ENCODE measurements at places on chromosomes 3 and 15.

GRCh38 chr15:72792431-72792830 is 8.9 kb upstream of the ADPGK start:
- no peak for DNase-seq

GRCh38 chr15:56052395-56053045 is 59.1 kb upstream of the NEDD4 start:
- DNase-seq: no peak

DNA sequence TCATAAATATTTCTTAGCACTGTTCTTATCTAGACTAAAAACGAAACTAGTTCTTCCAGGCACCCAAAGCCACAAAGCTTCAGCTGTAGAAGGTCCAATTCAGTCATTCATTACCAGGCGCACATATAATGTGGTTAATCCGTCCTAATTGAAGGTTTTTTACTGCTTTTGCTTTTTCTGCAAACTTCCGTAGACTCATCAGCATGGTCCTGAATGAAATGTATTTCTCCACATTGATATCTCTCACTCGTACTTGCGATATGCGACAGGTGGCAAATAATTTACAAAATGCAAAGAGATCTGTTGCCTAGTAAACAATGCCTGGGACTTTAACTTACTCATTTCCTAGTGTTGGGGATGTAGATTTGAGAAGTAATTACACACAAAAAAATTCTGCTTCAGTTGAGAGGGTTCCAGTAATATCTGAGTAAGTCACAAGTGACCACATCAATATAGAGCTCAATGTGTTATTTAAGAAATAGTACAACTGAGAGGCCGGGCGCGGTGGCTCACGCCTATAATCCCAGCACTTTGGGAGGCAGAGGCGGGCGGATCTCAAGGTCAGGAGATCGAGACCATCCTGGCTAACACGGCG is 75.0 kb upstream of the MBNL1 start:
- peak; percentile 34 for DNase-seq

DNA sequence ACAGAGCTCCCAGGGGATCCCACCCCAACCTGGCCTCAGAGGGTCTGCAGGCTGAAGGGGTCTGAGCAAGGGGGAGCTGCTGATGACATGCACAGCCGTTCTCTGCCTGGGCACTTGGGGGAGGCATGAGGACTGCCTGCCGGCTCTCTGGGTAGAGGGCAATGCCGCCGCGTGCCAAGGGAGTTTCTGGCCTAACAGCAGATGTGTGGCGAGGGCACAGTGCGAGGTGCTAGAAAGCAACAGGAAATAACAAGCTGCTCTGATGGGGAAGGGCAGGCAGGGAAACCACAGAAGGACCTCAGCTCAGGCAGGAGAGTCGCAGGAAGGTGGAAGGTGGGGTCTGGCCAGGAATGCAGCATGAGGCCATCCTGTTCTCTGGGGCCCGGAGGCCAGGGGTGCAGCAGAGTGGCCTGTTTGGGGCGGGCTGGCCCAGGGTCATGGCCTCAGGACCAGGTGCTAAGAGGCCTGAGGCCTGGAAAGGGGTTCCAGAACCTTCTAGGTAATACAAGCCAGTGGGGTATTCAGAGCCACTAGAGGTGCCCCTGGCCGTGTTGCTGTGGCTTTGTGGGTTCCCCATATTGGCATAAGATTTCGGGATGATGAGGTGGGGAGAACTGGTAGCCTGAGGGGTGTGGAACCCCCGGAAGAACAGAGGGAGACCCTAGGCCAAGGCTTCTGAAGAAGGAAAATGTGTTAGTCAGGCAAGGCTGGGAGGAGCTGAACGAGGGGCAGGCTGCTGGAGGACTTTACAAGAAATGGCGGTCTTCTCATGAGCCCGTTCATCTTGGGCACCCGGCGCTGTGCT is 41.2 kb downstream of the RGMA start:
- no peak for DNase-seq

GRCh38 chr3:62686503-62687294 is 188.5 kb downstream of the CADPS start:
- DNase-seq: no peak

DNA sequence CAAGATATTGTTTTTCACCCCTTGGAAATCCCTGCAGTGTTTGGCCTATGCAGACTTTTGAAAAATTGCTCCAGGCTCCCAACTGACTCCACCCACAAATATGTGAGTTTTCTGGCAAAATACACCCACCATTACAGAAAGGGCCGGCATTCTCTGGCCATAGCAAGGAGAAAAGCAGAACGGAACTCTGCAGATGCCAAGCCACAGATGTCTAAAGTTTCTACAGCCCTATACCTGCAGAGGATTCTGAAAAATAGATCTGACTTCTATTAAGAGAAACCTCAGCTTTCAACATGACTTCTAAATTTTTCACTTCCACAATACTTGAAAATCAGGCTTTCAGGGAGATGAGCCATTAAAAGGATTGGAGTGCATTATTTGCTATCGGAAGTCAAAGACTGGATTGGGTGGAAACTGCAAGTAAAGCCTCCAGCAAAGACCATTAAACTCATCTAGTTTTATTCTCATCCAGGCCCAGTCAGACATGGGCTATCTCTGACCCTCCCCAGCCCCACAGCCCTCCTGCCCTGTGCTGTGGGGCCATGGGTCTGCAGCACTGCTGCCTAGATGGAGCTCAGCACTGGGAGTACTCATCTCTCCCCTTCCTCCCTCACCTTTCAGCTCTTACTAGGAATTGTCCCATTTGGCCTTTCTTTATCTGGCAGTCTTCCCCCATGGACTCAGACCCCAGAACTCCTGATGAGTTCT is 243.1 kb upstream of the GOLGA6L4 start:
- DNase-seq: no peak

- no peak for DNase-seq
These were observed 44.4 kb upstream of the PSMD6 start for GRCh38 chr3:64067506-64068346.

DNA sequence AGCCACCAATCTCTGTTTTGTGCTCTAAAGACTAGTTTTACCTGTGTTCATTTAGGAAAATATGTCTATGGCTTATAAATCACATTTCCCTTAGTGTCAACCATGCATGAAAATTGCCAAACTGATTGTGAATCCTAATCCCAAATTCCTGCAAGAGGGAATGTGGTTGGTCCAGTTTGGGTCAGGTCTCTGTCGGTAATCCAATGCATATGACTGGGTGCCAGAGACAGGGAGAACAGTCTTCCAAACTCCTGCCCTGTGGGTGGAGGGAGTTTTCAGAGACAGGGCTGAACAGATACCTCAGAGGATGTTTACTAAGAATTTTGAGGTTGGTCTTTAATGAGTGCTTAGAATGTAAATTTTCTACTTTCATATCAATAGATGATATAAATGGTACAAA is 300.5 kb upstream of the ARL6 start:
- DNase-seq: no peak

GRCh38 chr15:59170295-59171066 is 36.2 kb upstream of the LDHAL6B start:
- DNase-seq: no peak

- no peak for DNase-seq
These were observed 96.5 kb upstream of the PHLDB2 start for GRCh38 chr3:111762537-111762936.

- no peak for DNase-seq
These were observed 100.7 kb downstream of the SHOX2 start for GRCh38 chr3:158005391-158006100.

DNA sequence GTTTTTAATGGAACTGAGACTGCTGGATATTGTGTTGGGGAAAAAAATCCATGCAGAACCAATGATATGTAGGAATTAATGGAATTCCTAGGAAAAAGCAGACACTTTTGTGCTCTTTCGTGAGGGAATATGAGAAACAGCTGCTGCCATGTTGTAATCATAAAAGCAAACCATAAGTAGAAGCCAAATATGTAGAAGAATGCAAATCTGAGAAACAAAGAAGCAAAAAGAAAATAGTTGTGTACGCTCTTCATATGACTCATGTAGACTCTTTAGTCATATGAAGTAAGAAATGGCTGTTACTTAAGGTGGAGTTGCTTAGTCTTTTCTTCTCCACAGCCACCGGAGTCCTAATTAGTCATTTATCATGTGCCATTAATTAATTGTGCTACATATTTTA is 298.6 kb upstream of the ZNF717 start:
- no peak for DNase-seq

GRCh38 chr3:83003917-83004316 is 1242.5 kb upstream of the GBE1 start:
- DNase-seq: no peak

DNA sequence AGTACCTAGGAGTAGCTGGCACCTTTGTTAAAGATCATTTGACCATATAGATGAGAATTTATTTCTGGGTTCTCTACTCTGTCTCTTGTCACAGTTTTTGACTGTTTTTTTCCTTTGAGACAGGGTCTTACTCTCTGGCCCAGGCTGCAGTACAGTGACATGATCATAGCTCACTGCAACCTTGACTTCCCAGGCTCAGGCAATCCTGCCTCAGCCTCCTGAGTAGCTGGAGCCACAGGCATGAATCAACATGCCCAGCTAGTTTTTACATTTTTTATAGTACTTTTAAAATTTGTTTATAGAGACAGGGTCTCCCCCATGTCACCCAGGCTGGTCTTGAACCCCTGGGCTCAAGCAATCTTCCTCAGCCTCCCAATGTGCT is 45.0 kb downstream of the BCL2L10 start:
- DNase-seq: no peak

DNA sequence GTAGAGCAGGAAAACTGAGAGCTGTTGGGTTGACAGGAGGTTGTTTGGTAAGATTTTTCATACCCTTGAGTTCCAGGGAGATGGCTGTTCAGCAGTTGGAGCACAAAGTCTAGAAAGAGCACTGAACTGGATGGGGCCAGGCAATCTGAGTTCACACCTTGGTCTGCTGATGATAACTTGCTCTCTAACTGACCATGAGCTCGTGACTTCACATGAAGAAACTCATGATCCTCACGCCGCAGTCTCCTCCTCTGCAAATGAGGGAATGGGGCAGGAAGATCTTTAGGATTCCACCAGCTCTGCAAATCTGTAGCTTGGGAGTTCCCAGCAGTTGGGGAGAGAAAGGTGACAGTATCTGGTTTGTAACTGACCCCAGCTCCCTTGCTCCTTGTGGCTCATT is 33.7 kb downstream of the CORO2B start:
- DNase-seq: no peak

GRCh38 chr15:90165659-90166489 is 35.3 kb upstream of the SEMA4B start:
- peak; percentile 59 for DNase-seq

GRCh38 chr15:69647142-69647513 is 194.5 kb downstream of the RPLP1 start:
- no peak for DNase-seq

DNA sequence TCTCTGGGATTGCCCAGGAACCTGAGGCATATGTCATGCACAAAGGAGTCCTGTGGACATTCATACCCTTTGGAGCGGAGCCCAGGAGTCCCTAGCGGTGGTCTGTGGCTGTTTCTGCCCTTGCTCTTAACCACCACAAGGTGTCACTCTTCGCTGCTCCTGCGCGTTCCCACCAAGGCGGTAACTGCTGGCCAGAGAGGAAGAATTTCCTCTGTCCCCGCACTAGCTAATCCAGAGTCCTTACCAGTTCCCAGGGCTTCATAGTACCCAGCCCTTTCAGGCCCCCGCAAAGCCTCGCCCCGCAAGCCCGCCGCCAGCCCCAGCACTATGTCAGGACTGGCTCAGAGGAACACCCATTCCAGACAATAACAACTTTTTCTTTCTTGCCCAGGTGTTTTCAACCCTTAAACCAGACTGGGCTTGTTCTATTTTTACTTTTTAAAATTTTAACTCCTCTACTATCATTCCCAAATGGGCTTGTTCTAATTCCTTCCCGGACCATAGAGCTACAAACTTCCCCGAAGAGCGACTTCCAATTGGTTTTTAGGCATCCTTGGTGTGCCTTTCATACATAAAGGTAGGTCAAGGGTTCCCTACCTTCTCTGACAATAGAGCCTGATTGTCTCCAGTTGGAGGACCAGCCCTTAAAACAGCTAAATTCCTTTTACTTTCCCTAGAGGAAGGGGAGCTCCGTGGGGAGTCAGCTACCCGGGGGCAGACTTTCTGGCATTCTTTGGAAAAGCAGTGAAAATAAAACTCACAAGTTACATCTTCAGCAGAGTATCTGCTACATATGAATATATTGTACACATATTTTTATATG is 31.8 kb upstream of the ZNF774 start:
- peak; percentile 70 for DNase-seq

DNA sequence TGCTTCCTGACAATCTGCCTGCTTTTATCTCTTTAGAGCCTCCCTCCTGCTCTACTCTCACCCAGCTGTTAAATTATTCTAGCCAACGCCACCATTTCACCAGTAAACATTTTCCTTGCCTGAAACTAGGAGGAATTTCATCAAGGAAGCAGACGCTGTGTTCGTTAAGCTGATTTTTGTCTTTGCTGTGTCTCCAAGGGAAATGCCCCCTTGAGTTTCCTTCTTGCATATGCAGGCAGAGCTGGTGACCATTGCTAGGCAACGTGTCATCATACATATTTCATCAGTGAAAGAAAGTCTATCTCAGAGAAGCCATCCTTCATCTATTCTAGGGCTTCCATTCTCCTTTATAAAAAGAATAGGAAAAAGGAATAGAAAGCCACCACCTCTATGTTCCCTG is 87.0 kb upstream of the ST8SIA2 start:
- no peak for DNase-seq

DNA sequence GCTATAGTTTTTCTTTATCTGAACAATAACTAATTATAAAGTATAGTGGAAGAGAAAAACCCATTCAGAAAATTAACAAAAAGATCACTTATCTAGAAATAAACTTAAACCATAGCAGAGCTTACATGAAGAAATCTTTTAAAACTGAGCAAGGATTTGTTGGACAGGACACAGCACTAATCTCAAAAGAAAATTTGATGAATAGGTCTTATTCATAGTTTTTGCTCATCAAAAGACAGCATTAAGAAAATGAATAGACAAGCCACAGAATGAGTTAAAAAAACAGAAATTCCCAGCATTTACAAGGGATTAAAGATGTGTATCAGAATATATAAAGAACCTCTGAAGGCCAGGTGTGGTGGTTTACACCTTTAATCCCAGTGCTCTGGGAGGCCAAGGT is 29.5 kb downstream of the PIK3CA start:
- no peak for DNase-seq

- no peak for DNase-seq
These were observed 19.0 kb upstream of the DLG1 start for GRCh38 chr3:197317250-197317963.

DNA sequence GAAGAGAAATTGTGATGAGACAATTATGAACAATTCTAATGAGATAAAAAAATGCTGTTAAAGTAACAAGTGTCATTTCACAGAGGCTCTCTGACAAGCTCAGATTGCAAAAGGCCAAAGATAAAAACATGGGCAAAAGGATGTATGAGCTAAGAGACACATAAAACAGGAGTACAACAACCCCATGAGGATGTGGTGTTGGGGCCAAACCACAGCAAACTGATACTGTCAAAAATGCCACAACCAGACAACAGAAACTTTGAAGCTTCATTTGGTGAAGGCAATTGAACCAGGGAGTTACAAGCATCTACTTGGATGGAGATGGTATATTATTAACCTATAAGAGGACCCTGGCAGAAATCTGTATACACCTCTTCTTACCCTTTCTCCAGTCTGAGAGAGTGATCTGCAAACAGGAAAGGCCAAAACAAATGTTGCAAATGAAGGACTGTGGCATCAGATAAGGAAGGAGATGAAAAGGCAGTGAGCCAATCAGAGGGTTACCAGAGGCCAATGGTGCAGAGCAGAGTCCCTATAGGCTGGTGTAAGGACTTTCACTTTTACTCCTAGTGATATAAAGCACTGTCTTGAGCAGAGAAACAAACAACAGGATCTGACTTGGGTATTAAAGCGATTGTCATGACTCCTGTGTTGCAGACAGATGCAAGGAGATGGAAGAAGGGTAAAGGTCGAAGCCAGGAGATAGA is 659.0 kb downstream of the NTRK3 start:
- DNase-seq: peak; percentile 6

GRCh38 chr3:168241156-168241555 is 145.4 kb upstream of the GOLIM4 start:
- no peak for DNase-seq

Measured in stimulated activated CD4-positive, alpha-beta T cell treated with anti-CD3 and anti-CD28 coated beads, Interleukin-4, amount 100 ng/mL, for 24 hours (primary cell).